Naive thymus-derived CD4-positive, alpha-beta T cell (primary cell): ENCODE measurements at places on chromosomes 13 and 19.

GRCh38 chr19:34757441-34757840, 15.6 kb downstream of the ZNF599 start:
- no peak overlapping the region for H3K27ac ChIP-seq
- no peaks in the 10 kb centered on the region for H3K27me3 ChIP-seq
- no peak for DNase-seq
- no peaks in the 10 kb centered on the region for H3K4me1 ChIP-seq
- no peaks in the 10 kb centered on the region for H3K36me3 ChIP-seq
- no peak overlapping the region for H3K4me3 ChIP-seq

- H3K4me1 ChIP-seq = no peaks in the 10 kb centered on the region
- H3K27ac ChIP-seq = no peak overlapping the region
- no peaks in the 10 kb centered on the region for H3K27me3 ChIP-seq
- H3K4me3 ChIP-seq = no peak overlapping the region
- DNase-seq = no peak
These were observed 76.6 kb downstream of the ZMYM2 start for GRCh38 chr13:20035130-20035529.

GRCh38 chr19:30387311-30388115, 15.3 kb downstream of the ZNF536 start:
- no peaks in the 10 kb centered on the region for H3K36me3 ChIP-seq
- H3K4me1 ChIP-seq = no peaks in the 10 kb centered on the region
- no peak overlapping the region for H3K4me3 ChIP-seq
- DNase-seq = no peak
- H3K27ac ChIP-seq = no peak overlapping the region
- H3K27me3 ChIP-seq = no peaks in the 10 kb centered on the region

DNA sequence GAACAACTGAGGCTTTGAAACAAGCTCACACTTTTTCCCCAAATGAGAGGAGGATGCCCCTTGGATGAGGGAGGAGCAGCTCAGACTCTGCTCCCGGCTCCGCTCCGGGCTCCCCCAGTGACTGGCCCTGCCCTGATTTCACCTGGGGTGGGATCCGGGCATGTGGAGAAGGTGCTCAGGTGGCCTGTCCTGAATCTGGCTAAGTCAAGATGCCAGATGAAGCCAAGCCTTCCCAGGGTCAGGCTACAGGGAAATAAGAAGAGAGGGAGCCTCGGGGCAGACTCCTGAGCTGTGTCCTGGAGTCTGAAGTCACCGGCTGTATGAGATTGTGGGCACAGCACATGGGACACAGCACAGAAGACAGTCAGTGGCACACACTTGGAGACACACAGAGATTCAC, 10.3 kb downstream of the CEACAM5 start:
- no peak for DNase-seq
- no peaks in the 10 kb centered on the region for H3K27me3 ChIP-seq
- no peaks in the 10 kb centered on the region for H3K4me1 ChIP-seq
- H3K27ac ChIP-seq = no peak overlapping the region
- H3K4me3 ChIP-seq = no peak overlapping the region

GRCh38 chr13:61700620-61701019, 285.0 kb upstream of the PCDH20 start:
- H3K4me3 ChIP-seq = no peak overlapping the region
- H3K4me1 ChIP-seq = no peaks in the 10 kb centered on the region
- H3K36me3 ChIP-seq = no peaks in the 10 kb centered on the region
- DNase-seq = no peak
- no peaks in the 10 kb centered on the region for H3K27me3 ChIP-seq
- no peak overlapping the region for H3K27ac ChIP-seq

GRCh38 chr13:40208517-40208916, 457.9 kb downstream of the FOXO1 start:
- H3K27ac ChIP-seq = peak overlapping the region; percentile 73
- no peak overlapping the region for H3K4me3 ChIP-seq
- H3K27me3 ChIP-seq = no peaks in the 10 kb centered on the region
- peak; percentile 45 for DNase-seq

DNA sequence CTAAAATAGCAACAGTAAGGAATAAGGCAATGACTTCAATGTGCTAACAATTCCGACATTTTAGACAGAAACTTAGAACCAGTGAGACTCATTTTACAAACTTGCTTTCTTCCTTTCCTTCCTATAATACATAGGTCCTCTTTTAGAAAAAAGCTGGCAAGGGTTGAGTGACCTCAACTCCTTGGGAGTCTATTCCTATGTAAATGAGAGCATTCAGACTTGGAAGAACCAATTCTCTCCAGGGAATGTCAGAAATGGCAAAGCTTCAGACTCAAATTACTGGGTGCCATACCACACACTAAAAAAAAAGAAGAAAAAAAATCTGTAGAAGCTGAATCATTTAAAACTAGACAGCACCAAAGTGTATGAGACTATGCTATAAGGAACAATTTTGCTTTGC, 1328.2 kb downstream of the OLFM4 start:
- no peaks in the 10 kb centered on the region for H3K4me1 ChIP-seq
- H3K4me3 ChIP-seq = no peak overlapping the region
- H3K27me3 ChIP-seq = no peaks in the 10 kb centered on the region
- H3K27ac ChIP-seq = no peak overlapping the region
